ENCODE measurements at places on chromosomes 3 and 15.

- H3K4me1 ChIP-seq: peaks cover 62% of the 10 kb centered on the region
- no peak overlapping the region for H3K4me3 ChIP-seq
- H3K27ac ChIP-seq: no peak overlapping the region
- H3K27me3 ChIP-seq: no peaks in the 10 kb centered on the region
- no peak for DNase-seq
- H3K36me3 ChIP-seq: peaks cover 36% of the 10 kb centered on the region
These were observed 7.2 kb downstream of the KLHL6 start for GRCh38 chr3:183548262-183548769.

DNA sequence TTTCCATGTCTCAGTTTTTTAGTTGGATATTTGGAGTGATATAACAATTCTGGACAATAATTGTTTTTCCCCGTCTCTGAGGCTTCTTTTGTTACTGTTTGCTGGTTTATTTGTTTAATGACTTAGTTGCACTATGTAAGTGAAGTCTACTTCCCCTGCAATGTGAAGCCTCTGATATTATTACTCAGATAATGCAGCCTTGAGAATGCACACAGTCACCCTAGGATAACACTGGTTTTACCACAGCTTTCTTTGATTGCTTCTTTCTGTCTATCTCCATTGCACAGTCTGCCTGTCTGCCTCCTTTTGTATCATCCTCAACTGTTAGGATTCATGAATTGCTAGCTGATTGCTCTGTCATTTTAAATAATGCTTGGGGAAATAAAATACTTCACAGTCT is 208.7 kb upstream of the ROBO1 start:
- DNase-seq: no peak
- H3K4me1 ChIP-seq: no peaks in the 10 kb centered on the region
- H3K36me3 ChIP-seq: no peaks in the 10 kb centered on the region
- H3K27ac ChIP-seq: no peak overlapping the region
- H3K27me3 ChIP-seq: no peaks in the 10 kb centered on the region

GRCh38 chr3:157375342-157375986 is 61.2 kb upstream of the PTX3 start:
- no peak overlapping the region for H3K4me3 ChIP-seq
- H3K27ac ChIP-seq: no peak overlapping the region
- H3K36me3 ChIP-seq: no peaks in the 10 kb centered on the region
- no peak for DNase-seq
- no peaks in the 10 kb centered on the region for H3K27me3 ChIP-seq

GRCh38 chr3:123188058-123188457 is 13.7 kb upstream of the SEC22A start:
- H3K27me3 ChIP-seq: no peaks in the 10 kb centered on the region
- DNase-seq: no peak
- no peaks in the 10 kb centered on the region for H3K4me1 ChIP-seq

- no peak overlapping the region for H3K27ac ChIP-seq
- H3K36me3 ChIP-seq: peaks cover 49% of the 10 kb centered on the region
- H3K27me3 ChIP-seq: no peaks in the 10 kb centered on the region
- no peak overlapping the region for H3K4me3 ChIP-seq
These were observed 9.1 kb downstream of the GHRL start for GRCh38 chr3:10283638-10284037.

DNA sequence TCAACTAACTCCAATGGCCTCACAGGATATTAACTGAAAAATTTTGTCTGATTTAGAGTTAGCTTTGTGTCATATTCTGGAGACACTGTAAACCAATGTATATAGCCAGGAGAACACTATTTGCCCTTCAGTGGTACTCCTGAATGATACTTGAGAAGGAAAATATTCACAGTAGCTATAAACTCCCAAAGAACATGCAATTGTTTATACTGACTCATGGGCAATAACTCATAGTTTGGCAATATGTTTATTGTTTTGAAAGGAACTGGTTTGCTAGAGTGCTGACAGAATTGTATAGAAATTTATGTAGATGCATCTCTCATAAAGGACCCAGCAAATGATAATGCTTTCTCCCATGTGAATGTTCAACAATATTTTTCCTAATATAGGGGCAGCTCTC is 537.6 kb downstream of the PLOD2 start:
- no peaks in the 10 kb centered on the region for H3K27me3 ChIP-seq
- DNase-seq: no peak
- no peaks in the 10 kb centered on the region for H3K4me1 ChIP-seq
- H3K4me3 ChIP-seq: no peak overlapping the region

- H3K36me3 ChIP-seq: peaks cover 28% of the 10 kb centered on the region
- DNase-seq: no peak
- H3K27ac ChIP-seq: no peak overlapping the region
- H3K27me3 ChIP-seq: no peaks in the 10 kb centered on the region
These were observed 33.3 kb downstream of the RLBP1 start for GRCh38 chr15:89187986-89188514.

DNA sequence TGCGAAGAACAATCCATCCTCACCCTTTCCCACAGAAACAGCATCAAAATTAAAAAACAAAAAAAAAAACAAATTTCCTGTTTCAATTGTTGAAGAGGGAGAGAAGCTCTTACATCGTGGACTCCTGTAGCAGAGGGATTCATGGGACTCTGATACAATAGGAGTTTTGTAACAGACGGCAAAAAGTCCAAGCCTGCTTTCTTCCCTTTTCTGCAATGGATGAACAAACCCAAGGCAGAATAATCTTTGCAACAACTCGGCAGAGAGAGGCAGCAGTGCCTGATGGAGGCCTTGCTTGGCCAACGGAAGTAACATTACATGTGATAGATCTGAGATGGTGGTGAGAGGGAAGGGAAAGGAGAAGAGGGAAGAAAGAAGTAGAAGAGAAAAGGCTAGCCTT is 26.9 kb downstream of the CCR4 start:
- no peak overlapping the region for H3K4me3 ChIP-seq
- H3K4me1 ChIP-seq: peaks cover 8% of the 10 kb centered on the region

- H3K4me1 ChIP-seq: no peaks in the 10 kb centered on the region
- no peaks in the 10 kb centered on the region for H3K36me3 ChIP-seq
- H3K27me3 ChIP-seq: no peaks in the 10 kb centered on the region
- no peak overlapping the region for H3K27ac ChIP-seq
- H3K4me3 ChIP-seq: no peak overlapping the region
- no peak for DNase-seq
These were observed 83.6 kb downstream of the WDR72 start for GRCh38 chr15:53675832-53676231.

DNA sequence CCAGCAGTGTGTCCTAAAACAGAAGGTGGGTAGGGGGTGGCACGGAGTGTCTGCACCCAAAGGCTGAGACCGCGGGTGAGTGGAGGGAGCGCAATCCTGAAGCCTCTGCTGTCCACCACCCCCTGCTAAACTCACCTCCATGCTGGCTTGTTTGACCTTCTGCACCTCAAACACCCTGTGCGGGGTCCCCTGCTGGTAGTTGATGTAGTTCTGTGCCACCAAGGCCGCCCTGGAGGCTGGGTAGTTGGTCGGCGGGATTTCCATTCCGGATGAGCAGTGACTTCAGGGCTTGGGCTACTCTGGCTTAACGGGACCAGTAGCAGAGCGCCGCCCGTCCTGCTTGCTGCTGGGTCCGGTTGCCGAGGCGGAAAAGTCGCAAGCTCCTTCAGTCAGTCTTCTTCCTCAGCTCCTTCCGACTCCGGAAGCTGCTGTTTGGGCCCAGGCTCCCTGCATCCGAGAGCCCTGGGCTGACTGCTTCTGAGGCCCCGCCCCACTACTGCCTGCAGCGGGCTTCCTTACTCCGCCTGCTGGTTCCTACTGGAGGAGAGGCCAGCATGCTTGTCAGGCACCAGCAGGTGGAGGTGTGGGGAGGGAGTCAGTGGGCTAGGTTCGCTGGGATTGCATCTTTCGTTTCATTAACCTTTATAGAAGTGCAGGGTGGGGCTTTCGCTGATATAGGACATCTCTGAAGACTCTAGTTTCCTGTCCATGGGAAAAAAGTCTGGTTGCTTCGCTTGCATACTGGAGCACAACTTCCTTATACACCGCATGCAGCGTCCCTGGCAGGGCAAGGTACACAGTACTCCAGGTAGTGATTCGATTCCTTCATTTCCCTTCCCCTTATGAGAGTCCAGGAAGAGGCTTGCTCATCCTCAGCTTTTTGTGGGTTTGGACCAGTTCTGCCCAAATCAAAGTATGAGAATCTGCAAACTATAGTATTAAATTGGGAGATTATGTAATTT is at the start of gene LXN:
LXN (minus strand) TSS at position 434 of the 962 bp plus-strand sequence; CDS start at position 264, 170 bp downstream.
- H3K4me3 ChIP-seq: peak within 1 kb of the TSS; percentile 90
- peaks cover 14% of the 10 kb centered on the region for H3K4me1 ChIP-seq
- no peaks in the 10 kb centered on the region for H3K27me3 ChIP-seq
- H3K36me3 ChIP-seq: peaks cover 34% of the 10 kb centered on the region

DNA sequence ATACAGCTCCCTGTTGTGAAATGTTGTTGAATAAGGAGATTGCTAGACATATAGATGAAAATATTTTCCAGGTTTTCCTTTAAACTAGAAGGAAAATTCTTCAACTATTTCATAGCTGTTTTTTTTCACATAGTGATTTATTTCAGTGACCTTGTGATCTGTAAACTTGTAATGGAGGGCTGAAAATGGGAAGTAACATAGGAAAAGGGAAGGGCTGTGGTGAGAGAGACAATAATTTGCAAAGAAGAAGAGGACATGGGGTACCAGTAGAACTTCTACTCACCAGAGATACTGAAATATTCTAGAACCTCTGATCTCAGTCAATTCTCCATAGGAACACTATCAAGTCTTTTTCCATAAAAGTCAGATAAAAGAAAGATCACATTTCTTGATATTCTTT is 60.4 kb downstream of the PLS1 start:
- H3K4me1 ChIP-seq: no peaks in the 10 kb centered on the region
- no peak for DNase-seq
- H3K27ac ChIP-seq: no peak overlapping the region
- no peaks in the 10 kb centered on the region for H3K27me3 ChIP-seq

GRCh38 chr3:31230425-31231223 is 302.1 kb upstream of the STT3B start:
- H3K4me1 ChIP-seq: peaks cover 83% of the 10 kb centered on the region
- no peaks in the 10 kb centered on the region for H3K27me3 ChIP-seq
- H3K27ac ChIP-seq: peak overlapping the region; percentile 2
- DNase-seq: no peak
- no peaks in the 10 kb centered on the region for H3K36me3 ChIP-seq

GRCh38 chr15:68484696-68485400 is 52.9 kb upstream of the ITGA11 start:
- H3K4me1 ChIP-seq: no peaks in the 10 kb centered on the region
- peaks cover 21% of the 10 kb centered on the region for H3K27me3 ChIP-seq
- no peaks in the 10 kb centered on the region for H3K36me3 ChIP-seq
- H3K27ac ChIP-seq: no peak overlapping the region
- DNase-seq: no peak

Data from activated naive CD8-positive, alpha-beta T cell treated with anti-CD3 and anti-CD28 coated beads, Interleukin-2, amount 50 U/mL, for 24 hours (primary cell).